ENCODE measurements at places on chromosomes 4 and X.

- no peak for DNase-seq
Observed at GRCh38 chr4:66691101-66691500, 854.2 kb downstream of the CENPC start.

GRCh38 chr4:78870056-78870455 is 69.2 kb downstream of the PAQR3 start:
- no peak for DNase-seq

GRCh38 chr4:114599231-114599902 is 760 bp downstream of the UGT8 start:
- no peak for DNase-seq

- DNase-seq, result no peak
Observed at GRCh38 chr4:137602436-137602835, 70.1 kb upstream of the PCDH18 start.

GRCh38 chr4:157096439-157096838 is 20.5 kb downstream of the GLRB start:
- DNase-seq, result no peak

GRCh38 chr4:121053601-121054143 is 18.7 kb downstream of the NDNF start:
- DNase-seq, result no peak

- no peak for DNase-seq
Observed at GRCh38 chrX:79107891-79108718, 36.4 kb upstream of the GPR174 start.

- no peak for DNase-seq
Observed at GRCh38 chr4:174764105-174764729, 64.8 kb downstream of the GLRA3 start.

- DNase-seq, result no peak
Observed at GRCh38 chrX:10938365-10938923, 172.7 kb upstream of the HCCS start.

DNA sequence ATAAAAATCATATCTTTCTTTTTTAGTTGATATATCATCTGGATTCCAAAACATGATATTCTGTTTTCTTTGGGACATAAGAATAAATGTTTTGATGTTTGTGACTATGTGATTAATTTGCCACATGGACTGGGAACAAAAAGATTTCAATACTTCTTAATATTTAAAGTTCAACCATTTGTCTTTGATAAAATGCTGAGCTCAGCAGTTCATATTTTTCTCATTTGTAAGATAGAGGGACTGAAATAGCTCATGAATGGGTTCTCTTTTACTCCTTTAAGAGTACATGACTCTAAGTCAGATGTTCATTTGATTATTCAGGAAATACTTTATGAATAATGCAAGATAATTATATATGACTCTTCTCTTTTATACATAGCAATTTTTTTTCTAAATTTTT is 205.9 kb upstream of the FAM47A start:
- DNase-seq, result no peak

DNA sequence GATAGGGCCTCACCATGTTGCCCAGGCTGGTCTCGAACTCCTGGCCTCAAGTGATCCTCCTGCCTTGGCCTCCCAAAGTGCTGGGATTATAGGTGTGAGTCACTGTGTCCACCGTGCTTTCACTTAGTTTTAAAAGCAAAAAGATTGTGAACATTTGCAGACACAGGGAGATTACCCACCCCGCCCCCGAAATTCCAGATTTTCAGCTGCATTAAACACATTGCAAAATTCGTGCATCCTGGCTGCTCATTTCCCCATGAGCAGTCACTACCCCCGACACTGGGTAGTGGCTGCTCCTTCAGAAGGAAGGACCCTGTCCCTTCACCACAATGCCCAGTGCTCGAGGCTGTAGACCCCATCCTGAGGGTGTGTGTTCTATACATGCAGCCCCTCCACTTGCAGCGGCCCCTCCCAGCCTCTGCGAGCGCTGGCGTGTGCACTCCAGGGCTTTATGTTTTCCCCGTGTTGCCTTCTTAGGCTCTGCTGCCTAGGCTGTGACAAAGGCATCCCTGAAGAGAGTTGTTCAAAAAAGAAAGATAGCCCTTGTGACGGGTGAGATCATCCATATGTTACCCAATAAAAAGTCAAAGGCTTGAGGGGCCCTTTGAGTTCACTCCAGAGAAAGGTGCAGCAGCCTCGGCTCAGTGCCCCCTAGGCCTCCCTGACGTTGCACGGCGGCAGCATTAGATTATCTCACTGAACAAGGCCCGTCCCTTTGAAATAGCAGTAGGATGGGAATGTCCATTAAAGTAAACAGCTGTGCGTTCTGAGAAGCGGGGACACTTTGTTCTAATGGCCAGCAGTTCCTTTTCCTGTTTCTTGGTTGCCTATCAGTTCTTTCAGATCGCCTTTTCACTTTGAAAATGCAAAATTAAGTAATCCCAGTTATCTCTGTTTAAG is 71.6 kb downstream of the SHROOM2 start:
- no peak for DNase-seq

GRCh38 chr4:147571036-147571770 is 46.0 kb upstream of the TMEM184C start:
- DNase-seq, result no peak

DNA sequence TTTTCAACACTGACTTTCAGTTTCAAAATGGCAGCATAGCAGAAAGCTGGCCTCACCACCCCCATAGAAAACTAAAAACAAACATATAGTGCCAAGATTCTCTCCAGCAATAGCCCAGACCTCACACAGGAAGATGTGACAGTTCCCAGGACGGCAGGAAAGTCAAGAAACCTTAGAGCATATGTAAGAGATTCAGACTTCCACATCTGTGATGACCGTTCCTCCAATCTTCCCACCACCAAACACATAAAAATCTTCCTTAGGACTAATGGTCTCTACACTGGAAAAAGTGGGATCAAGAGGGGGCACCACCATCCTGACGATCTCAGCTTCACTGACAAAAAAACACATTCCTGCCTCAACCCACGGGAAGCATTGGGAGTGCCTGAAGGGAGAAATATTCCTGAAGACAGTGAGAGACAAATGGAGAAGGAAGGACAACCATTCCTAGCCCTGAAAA is 134.1 kb upstream of the CPXCR1 start:
- no peak for DNase-seq

DNA sequence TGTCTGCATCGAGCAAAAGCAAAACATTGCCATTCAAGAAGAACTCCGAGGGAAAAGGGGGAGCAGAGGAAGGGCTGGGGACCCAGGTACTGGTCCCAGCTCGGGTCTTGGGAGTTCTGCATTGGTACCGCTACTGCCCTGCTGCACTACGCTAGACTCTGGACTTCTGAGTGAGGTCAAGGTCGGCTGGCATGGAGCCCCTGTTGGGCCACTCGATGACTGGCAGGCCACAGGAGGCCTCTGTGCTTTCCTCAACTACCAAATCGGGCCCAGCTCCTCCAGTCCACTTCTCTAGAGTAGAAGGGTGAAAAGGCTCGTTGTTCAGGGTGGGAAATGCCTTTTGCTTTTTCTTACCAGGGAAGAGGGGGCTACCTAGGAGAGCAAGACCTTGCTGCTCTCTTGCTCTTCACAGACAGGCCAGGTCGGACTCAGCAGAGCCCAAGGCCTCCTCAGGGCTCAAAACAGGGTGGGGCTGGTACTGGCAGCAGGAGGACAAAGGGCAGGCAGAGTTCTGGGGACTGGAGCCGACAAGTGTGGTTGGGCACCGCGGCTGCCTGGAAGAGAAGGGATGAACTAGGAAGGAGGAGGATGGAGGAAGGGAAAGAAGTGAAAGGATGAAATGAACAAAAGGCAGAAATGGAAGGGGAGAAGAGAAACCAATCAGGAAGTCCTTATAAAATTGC is 8.9 kb upstream of the IRAK1 start:
- no peak for DNase-seq

DNA sequence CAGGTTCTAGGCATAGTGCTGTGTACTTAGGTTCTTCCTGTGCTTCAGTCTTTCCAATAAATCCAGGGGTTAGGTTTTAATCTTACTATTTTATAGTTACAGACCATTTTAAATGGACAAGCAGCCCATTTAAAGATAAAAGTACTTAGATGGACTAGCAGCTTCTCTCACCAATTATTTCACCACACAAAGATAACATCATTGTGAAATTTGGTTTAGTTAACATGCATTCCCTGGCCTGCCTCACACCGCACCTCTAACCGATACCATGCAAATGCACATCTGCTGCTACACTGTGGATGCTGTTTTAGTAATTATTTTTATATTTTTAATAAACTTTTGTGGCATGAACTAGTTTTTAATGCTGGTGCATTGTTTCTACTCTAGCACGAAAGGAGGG is 252.6 kb downstream of the RAPGEF2 start:
- DNase-seq, result no peak

DNA sequence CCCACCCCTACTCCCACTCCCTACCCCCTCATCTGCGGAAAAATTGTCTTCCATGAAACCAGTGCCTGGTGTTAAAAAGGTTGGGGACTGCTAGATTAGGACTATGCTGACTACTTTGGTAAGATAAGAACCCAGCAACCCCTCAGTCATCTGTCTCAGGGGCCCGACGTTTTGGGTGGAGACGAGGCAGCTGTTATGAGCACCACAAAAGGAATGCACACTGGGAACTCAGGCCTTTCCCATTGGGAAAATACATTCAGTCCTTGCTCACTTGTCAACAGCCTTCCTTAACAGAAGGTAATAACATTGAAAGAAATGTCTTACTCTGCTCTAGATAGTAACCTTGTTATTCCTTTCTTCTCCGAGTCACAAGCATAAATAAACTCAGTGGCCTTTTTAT is 310.8 kb downstream of the AFF2 start:
- DNase-seq, result no peak

DNA sequence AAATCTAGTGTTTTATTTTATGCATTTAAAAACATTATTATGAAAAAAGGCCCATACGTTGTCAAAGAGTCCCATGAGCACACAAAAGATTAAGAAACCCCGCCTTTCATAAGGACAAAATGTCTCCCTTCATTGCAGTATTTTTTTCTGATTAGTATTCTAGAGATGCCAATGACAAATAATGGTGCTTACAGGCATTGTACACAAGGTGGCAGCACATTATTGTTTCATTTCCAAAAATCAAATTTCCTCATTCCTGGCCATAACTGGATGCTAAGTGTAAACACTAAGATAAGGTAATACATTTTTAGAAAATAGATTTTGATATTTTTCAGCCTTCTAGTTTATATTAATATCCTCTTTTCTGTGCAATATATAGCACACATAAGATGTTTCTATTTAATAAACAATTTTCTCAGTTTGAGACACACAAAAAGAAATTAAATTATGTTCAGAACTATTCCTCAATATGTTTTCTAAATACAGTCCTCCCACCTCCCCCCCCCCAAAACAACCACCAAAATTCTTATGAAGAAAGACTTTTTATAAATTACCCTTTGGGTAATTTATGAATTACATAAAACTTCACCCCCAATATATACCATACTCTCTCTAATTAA is 47.7 kb downstream of the TIGD2 start:
- no peak for DNase-seq
